ENCODE measurements at places on chromosomes 2 and 18.

- no peaks in the 10 kb centered on the region for H3K27me3 ChIP-seq
- H3K27ac ChIP-seq = no peak overlapping the region
- no peak overlapping the region for H3K4me3 ChIP-seq
- H3K4me1 ChIP-seq = no peaks in the 10 kb centered on the region
- no peak for DNase-seq
These were observed 258.9 kb downstream of the CYRIA start for GRCh38 chr2:16406496-16407289.

GRCh38 chr2:42905341-42906110 lies 113.1 kb upstream of the HAAO start:
- no peaks in the 10 kb centered on the region for H3K27me3 ChIP-seq
- H3K4me1 ChIP-seq = no peaks in the 10 kb centered on the region
- H3K27ac ChIP-seq = no peak overlapping the region
- H3K36me3 ChIP-seq = no peaks in the 10 kb centered on the region

- no peak overlapping the region for H3K27ac ChIP-seq
- H3K27me3 ChIP-seq = no peaks in the 10 kb centered on the region
- no peaks in the 10 kb centered on the region for H3K4me1 ChIP-seq
- DNase-seq = no peak
- H3K36me3 ChIP-seq = no peaks in the 10 kb centered on the region
- H3K4me3 ChIP-seq = no peak overlapping the region
These were observed 95.5 kb upstream of the ATP8B1 start for GRCh38 chr18:57898506-57899124.

GRCh38 chr2:240339411-240340360 lies 95.8 kb upstream of the GPC1 start:
- no peaks in the 10 kb centered on the region for H3K36me3 ChIP-seq
- H3K4me1 ChIP-seq = no peaks in the 10 kb centered on the region
- DNase-seq = no peak
- no peaks in the 10 kb centered on the region for H3K27me3 ChIP-seq

DNA sequence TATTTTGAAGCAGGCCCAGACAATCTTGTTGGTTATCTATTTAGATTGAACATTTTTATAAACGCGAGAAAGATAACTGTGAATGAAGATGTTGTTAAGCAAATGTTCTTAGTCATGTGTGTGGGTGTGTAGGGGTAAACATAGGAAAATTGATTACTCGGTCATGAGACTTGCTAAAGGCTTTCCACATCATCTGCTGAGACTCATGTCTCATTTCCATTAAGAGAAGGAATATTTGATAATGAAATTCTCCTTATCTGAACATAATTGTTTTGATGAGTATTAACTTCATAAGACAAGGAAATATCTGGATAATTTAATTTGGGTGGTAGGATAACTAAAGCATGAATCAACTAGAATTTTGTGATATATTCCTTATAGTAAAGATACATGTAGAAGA lies 19.7 kb downstream of the CCDC102B start:
- no peaks in the 10 kb centered on the region for H3K36me3 ChIP-seq
- no peak for DNase-seq
- H3K4me1 ChIP-seq = no peaks in the 10 kb centered on the region
- H3K27me3 ChIP-seq = no peaks in the 10 kb centered on the region

DNA sequence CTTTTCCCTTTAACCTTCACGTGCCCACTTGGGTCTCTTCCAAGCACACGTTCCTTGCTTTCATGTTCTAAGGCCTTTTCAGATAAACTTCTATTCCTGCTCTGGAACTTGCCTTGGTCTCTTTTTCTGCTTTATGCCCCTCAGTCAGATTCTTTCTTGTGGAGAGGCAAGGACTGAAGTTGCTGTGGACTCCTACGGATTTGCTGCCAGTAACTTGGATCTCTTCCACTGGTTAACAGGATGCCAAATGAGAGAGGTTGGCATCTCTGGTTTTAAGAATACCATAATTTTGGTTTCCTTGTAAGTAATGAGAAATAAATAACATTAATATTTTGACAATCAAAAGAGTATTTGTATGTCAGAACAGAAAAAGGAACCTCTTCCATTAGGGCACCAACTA lies 33.0 kb downstream of the COMMD1 start:
- DNase-seq = no peak
- H3K4me3 ChIP-seq = no peak overlapping the region
- H3K27me3 ChIP-seq = no peaks in the 10 kb centered on the region
- H3K4me1 ChIP-seq = no peaks in the 10 kb centered on the region

DNA sequence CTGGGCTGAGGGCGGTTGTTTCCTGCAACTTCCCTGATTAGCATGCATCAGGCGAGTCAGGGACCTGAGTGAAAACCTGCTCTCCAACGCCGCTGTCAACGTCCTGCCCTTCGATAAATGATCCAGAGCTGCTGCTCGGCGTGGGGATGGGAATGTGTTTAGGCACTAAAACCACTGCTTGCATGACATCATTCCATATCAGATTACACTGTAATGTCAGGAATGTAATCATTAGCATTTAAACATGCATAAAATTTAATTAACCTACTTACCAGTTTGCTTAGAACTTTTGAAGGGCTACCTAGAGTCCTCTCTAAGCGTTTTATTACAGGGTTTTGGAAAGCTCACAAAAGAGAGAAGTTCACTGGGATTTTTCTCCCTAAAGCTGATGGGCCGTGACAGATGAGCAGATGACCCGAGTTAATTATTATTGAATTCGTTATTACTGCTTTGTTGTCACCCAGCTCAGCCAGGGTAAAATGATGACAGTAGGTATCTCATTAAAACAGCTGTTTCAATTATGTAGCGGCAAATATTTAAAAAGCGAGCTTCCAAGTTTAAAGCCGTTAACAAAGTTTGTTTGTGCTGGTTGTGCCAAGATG lies 685.6 kb upstream of the SALL3 start:
- no peak for DNase-seq
- H3K27ac ChIP-seq = no peak overlapping the region
- no peak overlapping the region for H3K4me3 ChIP-seq

- H3K27me3 ChIP-seq = peaks cover 13% of the 10 kb centered on the region
- DNase-seq = no peak
- no peak overlapping the region for H3K27ac ChIP-seq
- no peaks in the 10 kb centered on the region for H3K36me3 ChIP-seq
These were observed 1.3 kb upstream of the GPC1 start for GRCh38 chr2:240433973-240434727.

GRCh38 chr18:6731222-6731596 lies 1.7 kb downstream of the ARHGAP28 start:
- DNase-seq = no peak
- no peaks in the 10 kb centered on the region for H3K4me1 ChIP-seq
- no peak overlapping the region for H3K27ac ChIP-seq
- no peaks in the 10 kb centered on the region for H3K27me3 ChIP-seq
- no peaks in the 10 kb centered on the region for H3K36me3 ChIP-seq

DNA sequence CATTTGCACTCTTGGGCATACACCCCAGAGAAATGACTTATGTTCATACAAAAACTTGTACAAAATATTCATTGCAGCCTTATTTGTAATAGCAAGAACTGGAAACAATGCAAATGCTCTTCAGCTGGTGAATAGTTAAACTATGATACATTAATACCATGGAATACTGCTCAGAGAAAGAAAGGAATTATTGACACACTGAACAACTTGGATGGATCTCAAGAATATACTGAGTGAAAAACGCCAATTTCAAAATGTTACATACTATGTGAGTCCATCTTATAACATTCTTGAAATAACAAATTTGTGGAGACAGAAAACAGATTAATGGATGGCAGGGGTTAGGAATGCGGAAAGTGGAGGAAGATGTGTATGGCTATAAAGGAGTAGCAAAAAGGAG lies 17.2 kb downstream of the LNPK start:
- H3K27me3 ChIP-seq = no peaks in the 10 kb centered on the region
- no peak for DNase-seq
- H3K27ac ChIP-seq = no peak overlapping the region
- H3K4me3 ChIP-seq = no peak overlapping the region

- H3K4me3 ChIP-seq = no peak overlapping the region
- H3K4me1 ChIP-seq = peaks cover 25% of the 10 kb centered on the region
- DNase-seq = no peak
- H3K36me3 ChIP-seq = peaks cover 73% of the 10 kb centered on the region
These were observed 87.9 kb upstream of the ATG16L1 start for GRCh38 chr2:233163486-233164103.

- H3K36me3 ChIP-seq = peaks cover 43% of the 10 kb centered on the region
- no peak for DNase-seq
- no peak overlapping the region for H3K27ac ChIP-seq
- no peak overlapping the region for H3K4me3 ChIP-seq
- no peaks in the 10 kb centered on the region for H3K4me1 ChIP-seq
These were observed 18.9 kb downstream of the ADI1 start for GRCh38 chr2:3500326-3500899.

GRCh38 chr2:110149330-110150220 lies 34.0 kb upstream of the MALL start:
- no peaks in the 10 kb centered on the region for H3K36me3 ChIP-seq
- no peak for DNase-seq
- no peak overlapping the region for H3K27ac ChIP-seq
- H3K4me1 ChIP-seq = no peaks in the 10 kb centered on the region
- H3K27me3 ChIP-seq = no peaks in the 10 kb centered on the region

- H3K27ac ChIP-seq = no peak overlapping the region
- no peaks in the 10 kb centered on the region for H3K4me1 ChIP-seq
- no peak overlapping the region for H3K4me3 ChIP-seq
- no peak for DNase-seq
- H3K27me3 ChIP-seq = no peaks in the 10 kb centered on the region
- H3K36me3 ChIP-seq = no peaks in the 10 kb centered on the region
These were observed 192.1 kb downstream of the MBD2 start for GRCh38 chr18:54032412-54032811.

- H3K27ac ChIP-seq = no peak overlapping the region
- H3K4me3 ChIP-seq = no peak overlapping the region
- H3K27me3 ChIP-seq = no peaks in the 10 kb centered on the region
- H3K36me3 ChIP-seq = no peaks in the 10 kb centered on the region
These were observed 157.4 kb upstream of the RGPD4 start for GRCh38 chr2:107669335-107669734.

DNA sequence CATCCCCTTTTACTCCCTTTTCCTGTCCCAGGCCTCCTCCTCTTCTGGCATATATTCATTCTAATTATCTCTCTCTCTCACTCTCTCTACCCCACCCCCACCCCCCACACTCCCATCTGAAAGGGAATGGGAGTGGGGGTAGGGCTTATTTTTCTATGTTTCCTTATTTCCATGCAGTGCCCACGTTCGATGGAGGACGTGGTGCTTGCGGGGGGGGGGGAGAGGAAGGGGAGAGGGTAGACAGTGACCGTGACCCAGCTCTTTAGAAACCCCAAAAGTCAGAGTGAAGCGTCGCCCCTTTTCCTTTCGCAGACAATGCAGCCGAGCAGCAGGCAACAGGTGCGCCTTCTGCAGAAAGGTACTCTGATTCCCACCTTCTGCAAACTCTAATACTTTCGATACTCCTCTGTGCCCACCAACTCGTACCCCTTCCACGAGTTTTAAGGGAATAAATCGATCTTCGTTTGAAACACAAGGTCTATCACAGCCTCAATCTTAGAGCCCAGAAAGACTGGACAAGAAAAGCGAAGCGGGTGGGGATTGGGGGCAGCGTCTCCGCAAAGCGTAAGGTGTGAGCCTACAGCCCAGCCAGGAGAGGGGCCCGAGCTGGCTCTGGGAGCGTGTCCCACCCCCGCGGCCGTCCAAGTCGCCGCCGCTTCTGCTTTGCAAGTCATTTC lies 891 bp upstream of the NR4A2 start:
- H3K27ac ChIP-seq = peak overlapping the region; percentile 98
- no peaks in the 10 kb centered on the region for H3K27me3 ChIP-seq
- DNase-seq = no peak
- H3K36me3 ChIP-seq = no peaks in the 10 kb centered on the region
- H3K4me3 ChIP-seq = peak overlapping the region; percentile 85

- H3K4me1 ChIP-seq = no peaks in the 10 kb centered on the region
- H3K27me3 ChIP-seq = no peaks in the 10 kb centered on the region
- H3K27ac ChIP-seq = no peak overlapping the region
- peaks cover 66% of the 10 kb centered on the region for H3K36me3 ChIP-seq
- DNase-seq = no peak
These were observed 19.2 kb downstream of the CTDP1 start for GRCh38 chr18:79698668-79699335.

DNA sequence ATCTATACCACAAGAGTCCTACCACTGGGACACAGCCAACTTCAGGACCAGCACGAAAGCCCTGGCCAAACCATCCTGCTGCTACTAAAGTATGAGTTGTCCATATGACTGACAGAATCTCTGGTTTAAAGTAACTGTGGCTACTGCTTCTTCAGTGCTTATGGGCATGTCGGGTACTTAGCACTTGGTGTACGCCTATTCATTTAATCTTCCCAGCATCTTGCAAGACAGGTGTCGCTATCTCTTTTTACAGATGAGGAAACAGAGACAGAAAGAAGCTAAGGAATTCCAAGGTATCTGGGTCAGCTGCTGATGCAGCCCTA lies 203.4 kb upstream of the ID2 start:
- no peaks in the 10 kb centered on the region for H3K27me3 ChIP-seq
- H3K4me1 ChIP-seq = peaks cover 53% of the 10 kb centered on the region
- H3K36me3 ChIP-seq = no peaks in the 10 kb centered on the region
- peak overlapping the region; percentile 82 for H3K27ac ChIP-seq
- H3K4me3 ChIP-seq = no peak overlapping the region

- DNase-seq = no peak
- peaks cover 20% of the 10 kb centered on the region for H3K4me1 ChIP-seq
- no peaks in the 10 kb centered on the region for H3K27me3 ChIP-seq
- H3K36me3 ChIP-seq = no peaks in the 10 kb centered on the region
These were observed 3.0 kb downstream of the SH2D6 start for GRCh38 chr2:85421260-85422071.

GRCh38 chr2:16663121-16663905 lies 2.3 kb downstream of the CYRIA start:
- H3K27ac ChIP-seq = no peak overlapping the region
- H3K4me1 ChIP-seq = peaks cover 10% of the 10 kb centered on the region
- H3K36me3 ChIP-seq = no peaks in the 10 kb centered on the region
- H3K27me3 ChIP-seq = peaks cover 21% of the 10 kb centered on the region
- DNase-seq = no peak

DNA sequence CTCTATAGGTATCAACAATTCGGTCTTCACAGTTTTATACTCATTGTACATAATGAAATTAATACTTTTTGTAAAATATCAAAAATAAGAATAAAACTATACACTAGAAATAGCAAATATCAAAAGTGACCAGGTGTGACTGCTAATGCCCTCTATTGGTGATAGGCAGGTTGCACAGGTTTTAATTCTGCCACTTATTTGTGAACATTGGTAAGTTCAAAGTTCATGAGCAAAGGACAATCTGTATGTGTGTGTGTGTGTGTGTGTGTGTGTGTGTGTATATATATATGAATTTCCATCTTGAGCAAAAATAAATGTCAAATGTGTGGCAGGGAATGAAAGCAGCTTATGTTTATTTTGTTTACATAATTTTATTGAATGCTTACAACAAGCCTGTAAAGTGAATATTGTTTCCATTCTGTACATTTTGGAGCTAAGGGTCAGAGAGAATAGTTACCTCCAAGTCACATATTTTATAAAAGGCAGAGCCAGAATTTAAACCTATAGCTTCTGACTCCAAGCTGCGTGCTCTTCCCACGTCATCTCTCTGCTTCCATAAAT lies 537.4 kb downstream of the CPS1 start:
- H3K4me3 ChIP-seq = no peak overlapping the region
- H3K4me1 ChIP-seq = no peaks in the 10 kb centered on the region
- DNase-seq = no peak
- no peaks in the 10 kb centered on the region for H3K36me3 ChIP-seq
- no peak overlapping the region for H3K27ac ChIP-seq

Measured in effector memory CD4-positive, alpha-beta T cell (primary cell).